Activated T-helper 1 cell treated with anti-CD3 and anti-CD28 coated beads, Interleukin-2, amount 50 U/mL, for 16 hours (primary cell): ENCODE measurements at places on chromosomes 13 and 19.
A peak's percentile ranks its signal among the peaks of the same experiment; 100 is the strongest.

DNA sequence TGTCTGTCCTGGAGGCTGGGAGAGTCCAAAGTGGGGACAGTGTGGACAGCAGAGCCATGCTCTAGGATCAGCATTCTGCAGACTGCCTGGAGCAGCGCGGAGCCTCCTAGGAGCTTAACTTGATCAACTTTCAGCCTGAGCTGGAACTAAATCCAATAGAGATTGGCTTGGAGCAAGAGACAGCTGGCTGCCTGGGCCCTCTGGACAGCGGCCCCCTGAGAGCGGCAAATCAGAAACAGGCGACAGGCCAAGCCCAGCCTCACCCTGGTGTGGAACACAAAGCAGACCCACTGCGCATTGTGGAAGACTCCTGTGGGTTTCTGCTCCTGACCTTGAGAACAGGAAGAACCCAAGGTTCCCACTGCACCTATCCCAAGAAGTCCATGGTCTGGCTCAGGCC is 462.2 kb downstream of the TSHZ3 start:
- no peak for DNase-seq

- DNase-seq = no peak
Observed at GRCh38 chr13:24888291-24888931, 124.4 kb downstream of the RNF17 start.

DNA sequence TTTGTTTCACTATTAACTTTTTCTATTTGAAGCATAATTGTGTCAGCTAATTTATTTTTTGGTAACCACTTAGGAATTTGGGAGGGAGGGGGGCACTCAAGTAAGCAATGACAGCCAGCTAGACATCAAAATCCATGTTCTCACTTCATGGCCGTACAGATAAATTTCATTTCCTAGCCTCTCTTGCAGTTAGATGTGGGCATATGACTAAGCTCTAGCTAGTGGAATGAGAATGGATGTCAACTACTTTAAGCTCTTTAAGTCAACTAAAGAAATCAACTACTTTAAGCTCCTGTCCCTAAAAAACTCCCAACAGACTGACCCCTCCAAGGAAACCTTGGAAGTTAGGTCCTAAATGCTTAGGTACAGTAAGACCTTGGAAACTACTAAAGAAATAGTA is 92.0 kb downstream of the KCNRG start:
- no peak for DNase-seq

- no peak for DNase-seq
Observed at GRCh38 chr19:33767898-33768413, 28.7 kb upstream of the KCTD15 start.

- no peak for DNase-seq
Observed at GRCh38 chr19:2810141-2811091, 9.3 kb upstream of the ZNF554 start.

DNA sequence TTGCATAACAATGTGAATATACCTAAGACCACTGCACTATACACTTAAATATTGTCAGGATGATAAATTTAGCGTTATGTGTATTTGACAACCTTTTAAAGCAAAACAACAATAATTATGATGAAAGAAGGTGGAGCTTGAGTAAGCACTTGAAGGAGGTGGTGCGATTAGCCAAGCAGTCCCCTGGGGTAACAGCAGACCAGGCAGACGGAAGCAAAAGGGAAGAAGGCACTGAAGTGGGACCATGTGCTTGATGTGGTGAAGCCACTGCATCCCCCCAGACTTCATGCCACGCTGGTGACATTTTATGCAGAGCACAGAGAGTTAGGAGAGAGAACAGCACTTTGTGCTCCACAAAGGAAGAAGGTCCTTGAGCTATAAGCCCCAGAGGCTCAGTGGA is 58.3 kb upstream of the ZNF507 start:
- no peak for DNase-seq

- peak; percentile 12 for DNase-seq
Observed at GRCh38 chr13:32314271-32315237, 609 bp downstream of the ZAR1L start.

DNA sequence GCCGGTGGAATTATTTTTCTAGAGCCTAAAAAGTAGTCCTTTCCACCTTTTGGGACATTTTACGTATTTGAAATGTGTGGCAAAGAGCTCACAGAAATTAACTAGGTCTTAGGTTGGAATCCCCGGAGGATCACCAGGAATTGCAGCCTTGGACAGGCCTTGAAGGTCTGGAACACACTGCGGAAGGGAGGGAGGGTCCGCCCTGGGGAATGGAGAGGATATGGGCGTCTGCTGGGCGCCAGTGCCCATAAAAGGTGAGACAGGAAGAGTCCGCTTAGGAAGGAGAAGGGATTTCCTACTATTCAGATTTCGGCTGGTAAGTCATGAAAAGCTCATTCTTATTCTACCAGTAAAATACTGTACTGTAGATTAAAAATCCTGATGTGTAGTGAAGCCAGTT is 111.9 kb downstream of the COL4A2 start:
- DNase-seq = no peak

- no peak for DNase-seq
Observed at GRCh38 chr19:43489979-43490599, 14.5 kb downstream of the PHLDB3 start.

DNA sequence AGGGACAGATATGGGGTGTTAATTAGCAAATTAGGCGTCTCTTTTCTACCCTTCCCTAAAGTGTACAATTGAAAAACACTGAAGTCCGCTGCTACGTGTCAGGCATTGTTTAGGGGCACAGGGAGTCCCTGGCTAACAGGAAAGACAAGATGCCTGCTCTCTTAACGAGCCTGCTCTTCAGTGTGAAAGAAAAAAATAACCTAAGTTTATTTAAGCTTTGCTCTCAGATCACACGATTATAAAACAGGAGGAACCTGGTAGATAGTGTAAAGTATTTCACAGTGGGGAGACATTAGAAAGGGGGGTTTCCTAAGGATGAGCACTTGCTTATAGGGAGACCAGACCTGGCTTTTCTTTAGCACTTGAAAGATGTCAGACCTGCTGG is 38.7 kb downstream of the IGFL2 start:
- DNase-seq = no peak
